NCI-H1694 (cell line): ENCODE measurements at places on chromosomes 4 and X.

GRCh38 chrX:117713411-117713810 lies 403.2 kb downstream of the KLHL13 start:
- DNase-seq, result no peak

DNA sequence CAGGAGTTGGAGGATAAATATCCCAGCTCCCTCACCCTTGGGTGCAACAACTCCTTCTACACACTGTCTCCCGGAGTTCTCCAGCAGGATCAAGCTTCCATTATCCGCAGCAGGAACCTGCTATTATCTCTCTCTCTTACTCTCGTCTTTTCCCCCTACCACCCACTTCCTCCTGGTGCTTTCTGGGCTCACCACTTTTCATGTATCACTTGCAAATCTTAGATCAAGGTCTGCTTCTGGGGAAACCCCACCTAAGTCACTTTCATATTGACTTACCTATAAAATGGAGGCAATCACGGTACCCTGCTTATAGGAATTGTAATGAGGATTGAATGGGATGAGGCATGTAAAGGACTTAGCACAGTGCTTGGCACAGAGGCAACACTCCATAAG lies 589.5 kb downstream of the BCOR start:
- no peak for DNase-seq

DNA sequence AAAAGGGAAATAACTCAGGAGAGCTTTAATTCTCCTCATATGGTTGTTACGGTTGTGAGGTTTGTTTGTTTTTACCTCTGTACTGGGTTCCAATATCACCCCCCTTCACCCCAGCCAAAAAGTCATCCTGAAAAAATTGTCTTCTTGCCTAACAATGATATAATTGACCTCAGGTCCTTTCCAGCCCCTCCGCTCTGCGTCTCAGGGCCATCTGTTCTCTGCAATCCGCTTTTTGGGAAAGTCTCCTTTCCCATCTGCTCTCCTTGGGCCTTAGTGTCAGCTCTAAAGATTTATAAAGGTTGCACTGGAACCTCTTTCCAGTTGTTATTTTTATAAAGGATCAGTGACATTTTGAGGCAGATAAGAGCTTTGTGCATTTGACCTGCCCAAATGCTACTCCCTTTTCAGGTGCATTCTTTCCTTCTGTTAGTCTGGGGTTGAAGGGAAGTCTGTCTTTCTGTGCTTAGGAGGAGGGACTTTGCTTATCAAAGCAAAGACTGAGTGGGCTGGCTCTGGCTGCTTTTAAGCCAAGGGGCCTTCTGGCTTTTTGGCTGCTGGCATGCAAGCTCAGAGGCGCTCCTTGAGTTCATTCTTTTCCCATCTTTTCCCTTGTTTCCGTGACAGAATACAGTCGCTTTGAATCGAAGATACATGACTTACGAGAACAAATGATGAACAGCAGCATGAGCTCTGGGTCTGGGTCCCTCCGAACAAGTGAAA lies 34.1 kb downstream of the DLG3 start:
- no peak for DNase-seq

DNA sequence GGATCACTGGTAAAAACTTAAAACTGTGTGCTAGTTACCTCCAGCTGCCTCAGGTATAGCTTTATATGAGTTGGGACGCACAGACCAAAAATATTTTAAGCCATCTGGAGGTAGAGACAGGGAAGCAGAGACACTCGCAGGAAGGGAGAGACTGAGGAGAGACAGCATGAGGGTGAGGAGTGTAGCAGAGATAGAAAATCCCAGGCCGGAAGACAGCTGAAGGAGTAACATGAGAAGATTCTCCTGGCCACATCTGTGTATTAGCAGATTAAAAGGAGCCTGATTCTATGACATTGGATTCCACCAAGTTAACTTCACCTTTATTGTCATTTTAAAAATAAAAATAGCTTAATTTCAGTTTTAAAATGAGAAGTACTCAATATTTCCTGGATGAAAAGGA lies 84.3 kb downstream of the PDLIM5 start:
- DNase-seq, result no peak

GRCh38 chr4:129561886-129562671 lies 466.1 kb downstream of the C4orf33 start:
- DNase-seq, result no peak
